Activated CD4-positive, CD25-positive, alpha-beta regulatory T cell treated with anti-CD3 and anti-CD28 coated beads, Interleukin-2, amount 50 U/mL, for 72 hours (primary cell): ENCODE measurements at places on chromosomes 2 and 18.

GRCh38 chr18:48863432-48864065 lies 87.2 kb downstream of the SMAD7 start:
- no peak for DNase-seq

DNA sequence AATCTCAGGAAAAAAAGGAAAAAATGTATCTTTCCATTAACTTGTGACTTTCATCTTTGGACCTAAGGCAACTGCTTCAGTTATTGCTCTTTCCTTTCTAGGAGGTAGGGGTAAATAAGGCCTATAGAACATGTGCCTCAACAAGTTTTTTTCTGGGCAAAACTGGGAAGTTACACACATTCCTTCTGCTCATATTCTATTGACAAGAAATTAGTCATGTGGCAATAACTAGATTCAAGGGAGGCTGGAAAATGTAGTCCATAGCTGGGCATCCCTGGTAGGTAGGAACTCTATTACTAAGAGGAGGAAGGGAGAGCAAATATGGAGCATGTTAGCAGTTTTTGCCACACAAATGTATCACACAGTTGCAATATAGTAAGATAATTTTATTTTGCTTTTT lies 37.7 kb upstream of the NEMP2 start:
- DNase-seq: no peak

- no peak for DNase-seq
Measured at GRCh38 chr2:37887286-37887685, 37.8 kb upstream of the RMDN2 start.

DNA sequence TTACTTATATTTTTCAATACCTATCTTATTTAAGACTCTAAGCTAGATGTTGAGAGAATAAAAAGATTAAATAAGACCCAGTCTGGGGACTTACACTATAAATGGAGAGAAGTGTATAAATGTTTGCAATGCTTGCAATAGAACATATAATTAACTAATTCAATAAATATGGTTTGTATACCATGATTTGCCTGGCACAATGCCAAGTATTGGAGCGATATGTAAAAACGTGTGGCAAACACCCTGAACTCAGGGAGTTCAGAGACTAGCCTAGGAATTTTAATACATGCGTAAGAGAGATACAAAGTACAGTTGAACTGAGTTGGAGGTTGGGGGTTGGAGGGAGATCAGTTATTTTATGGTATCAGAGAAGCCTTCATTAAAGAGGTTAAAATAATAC lies 251.8 kb upstream of the DDX18 start:
- no peak for DNase-seq

- no peak for DNase-seq
Measured at GRCh38 chr2:172050479-172051125, 34.7 kb upstream of the DLX1 start.

DNA sequence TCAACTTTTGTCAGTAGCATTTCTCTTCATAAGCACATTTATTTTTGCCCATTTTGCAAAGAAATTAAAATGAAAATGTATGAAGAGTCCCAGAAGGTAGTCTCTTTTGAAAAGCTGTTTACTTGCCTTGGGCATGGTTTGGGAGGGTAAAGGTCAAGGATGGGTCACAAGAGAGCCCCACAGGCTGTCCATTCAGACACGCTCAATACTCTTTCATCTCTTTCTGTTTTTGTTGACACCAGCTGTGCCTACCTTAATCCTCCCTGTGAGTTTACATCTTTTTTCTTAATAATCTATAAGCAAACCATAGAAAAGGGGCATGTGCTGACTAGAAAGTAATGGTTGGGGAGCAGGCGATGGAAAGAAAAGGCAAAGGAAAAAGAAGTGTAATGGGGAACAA lies 49.6 kb upstream of the KLF7 start:
- DNase-seq: no peak

DNA sequence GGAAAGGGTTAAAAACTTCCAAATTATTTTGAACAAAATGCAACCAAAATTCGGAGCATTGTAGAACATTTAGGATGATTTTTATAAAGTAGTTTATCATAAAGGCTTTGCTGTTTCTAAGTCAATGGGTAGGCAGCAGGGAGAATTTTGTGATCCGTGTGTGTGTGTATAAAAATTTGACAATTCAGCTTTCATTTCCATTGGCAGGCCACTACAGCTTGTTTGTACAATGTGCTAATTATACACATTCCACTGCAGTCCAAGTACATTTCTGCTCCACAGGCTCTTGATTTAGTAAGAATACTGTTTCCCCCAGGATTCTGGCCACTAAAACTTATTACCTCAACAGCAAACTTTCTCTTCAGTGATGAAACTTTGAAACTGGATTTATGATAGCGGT lies 71.8 kb upstream of the LTBP1 start:
- DNase-seq: no peak

GRCh38 chr18:50272568-50272967 lies 6.3 kb upstream of the CFAP53 start:
- DNase-seq: no peak

DNA sequence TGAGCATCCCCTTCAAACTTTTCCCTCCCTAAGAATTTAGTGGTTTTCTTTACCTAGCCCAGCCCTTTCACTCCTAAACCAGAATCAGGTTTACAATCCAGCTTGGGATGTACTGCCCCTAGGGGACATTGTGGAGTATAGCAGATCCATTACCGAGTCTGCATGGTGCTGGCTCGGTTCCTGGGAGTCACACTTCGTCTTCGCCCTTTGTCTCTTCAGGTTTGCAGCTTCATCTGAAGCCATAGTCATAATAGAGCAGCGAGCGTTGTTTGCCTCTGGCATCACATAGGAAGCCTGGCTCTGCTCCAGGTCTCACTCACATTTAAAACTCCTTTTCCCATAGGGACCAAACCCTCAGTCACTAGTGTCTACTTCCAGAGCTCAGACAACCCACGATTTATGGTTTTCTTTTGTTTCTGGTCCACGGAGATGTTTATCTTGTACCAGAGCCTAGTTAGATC lies 16.8 kb upstream of the LYPD6 start:
- no peak for DNase-seq

GRCh38 chr18:31511098-31511497 lies 13.1 kb downstream of the DSG2 start:
- no peak for DNase-seq

- no peak for DNase-seq
Measured at GRCh38 chr2:162636206-162636728, 202.3 kb downstream of the KCNH7 start.

DNA sequence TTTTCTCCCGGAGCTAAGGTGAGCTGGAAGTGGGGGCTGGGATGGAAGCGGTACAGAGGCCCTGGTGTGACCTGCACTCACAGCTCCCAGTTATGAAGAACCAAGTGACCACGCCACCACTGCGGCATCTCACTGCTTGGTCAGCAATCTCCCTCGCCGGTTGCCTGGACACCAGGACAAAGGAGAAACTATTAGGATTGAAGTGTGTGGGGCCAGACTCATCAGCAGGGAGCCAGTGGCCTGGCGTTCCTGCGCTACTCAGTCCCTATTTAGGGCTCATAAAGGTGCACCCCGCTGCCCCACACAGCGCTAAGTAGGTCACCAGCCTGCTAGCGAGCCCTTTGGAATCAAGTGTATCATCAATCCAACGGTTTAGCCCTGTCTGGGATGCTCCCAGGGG lies 82.9 kb downstream of the ZCCHC2 start:
- no peak for DNase-seq

DNA sequence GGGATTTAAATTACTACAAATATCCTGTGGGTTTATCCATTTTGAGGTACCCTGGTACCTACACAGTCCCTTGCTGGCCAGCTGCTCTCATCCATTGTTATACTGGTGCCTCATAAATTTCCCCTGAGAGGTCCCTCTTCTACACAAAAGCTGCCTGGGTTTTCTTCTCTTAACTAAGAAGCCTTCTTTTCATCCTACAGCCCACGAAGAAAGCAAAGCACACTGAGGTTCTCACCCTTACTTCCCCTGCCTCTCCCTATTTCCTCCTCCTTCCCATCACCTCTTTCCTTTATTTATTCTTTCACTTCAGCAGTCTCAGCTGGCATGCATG lies 154.9 kb downstream of the CSRNP3 start:
- no peak for DNase-seq

- DNase-seq: no peak
Measured at GRCh38 chr2:28228434-28228995, 164.1 kb upstream of the FOSL2 start.

GRCh38 chr2:37268111-37268510 lies 36.7 kb downstream of the NDUFAF7 start:
- DNase-seq: no peak

DNA sequence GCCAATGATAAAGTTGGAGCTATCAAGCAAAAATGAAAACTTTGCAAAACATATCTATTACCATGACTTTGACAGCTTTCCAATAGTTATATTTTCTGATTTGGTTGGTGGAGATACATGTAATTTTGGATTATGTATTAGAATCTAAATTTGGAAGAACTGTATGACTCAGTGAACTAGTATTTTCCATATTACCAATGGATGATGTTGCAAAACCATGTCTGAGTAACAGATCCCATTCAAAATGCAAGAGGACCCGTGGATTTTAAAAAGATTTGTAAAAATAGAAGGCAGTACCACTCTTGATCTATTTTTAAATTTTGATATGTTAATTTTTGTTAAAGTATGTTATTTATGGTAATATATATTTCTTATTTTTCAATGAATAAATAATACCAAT lies 83.0 kb downstream of the TAF4B start:
- DNase-seq: no peak

DNA sequence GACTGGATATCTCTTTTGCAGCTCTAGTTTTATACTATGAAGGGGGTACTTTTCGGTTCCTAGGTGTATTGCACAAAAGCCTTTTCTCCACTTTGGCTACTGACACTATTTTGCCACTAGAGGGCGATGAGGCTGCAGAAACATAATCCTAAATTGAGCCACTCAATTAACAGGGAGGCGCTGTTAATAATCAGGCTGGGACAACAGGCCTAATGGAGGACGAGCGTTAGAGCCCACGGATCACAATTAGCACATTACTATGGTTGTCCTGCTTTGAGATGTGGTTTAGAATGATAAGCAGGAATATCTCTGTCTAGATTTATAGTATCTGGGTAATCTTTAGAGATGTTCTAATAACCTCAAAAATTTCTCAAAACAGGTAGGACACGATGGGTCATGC lies 62.2 kb upstream of the PMAIP1 start:
- DNase-seq: peak; percentile 41

DNA sequence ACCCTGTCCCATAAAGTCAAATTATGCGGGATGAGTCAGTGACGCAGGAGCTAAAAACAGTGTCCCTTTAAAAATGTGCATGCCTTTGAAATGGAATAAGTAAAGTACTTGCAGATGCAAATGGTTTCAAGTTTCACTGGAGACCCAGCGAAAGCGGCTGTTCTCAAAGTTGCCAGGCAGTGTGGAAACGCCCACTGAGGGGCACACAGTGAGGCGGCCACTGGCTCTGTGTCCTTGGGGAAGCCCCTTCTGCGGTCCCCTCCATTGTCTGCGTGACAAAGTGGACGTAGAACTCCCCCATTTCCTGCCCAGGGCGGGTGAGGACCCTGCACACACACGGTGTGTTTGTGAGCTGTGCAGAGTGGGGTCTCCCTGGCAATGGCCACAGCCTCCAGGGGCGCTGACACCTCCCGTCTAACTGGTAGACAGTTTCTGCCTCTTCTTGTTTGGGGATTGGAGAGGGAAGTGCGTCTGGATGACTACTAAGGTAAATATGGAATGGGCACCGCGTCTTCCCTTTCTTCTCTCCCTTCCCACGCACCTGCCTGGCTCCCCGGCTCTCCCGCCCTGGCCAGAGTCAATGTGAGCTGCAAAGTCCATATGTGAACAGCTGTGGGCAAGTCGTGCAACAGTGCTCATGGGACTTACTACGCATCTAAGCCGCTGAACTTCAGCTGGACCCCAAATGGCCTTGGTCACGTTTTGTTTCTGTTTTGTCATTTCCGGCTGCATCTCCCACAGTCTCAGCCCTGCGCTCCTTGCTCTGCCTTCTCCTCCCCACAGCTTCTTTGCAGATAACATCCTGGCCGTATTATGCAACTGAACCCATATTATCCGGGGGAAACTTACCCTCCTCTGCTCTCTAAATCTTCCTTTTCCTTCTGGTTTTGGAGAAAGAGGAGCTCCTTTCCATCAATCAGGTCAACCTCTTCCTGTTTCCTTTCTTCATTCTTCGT lies 33.7 kb upstream of the ZNF516 start:
- DNase-seq: no peak

GRCh38 chr2:232714969-232715368 lies 17.8 kb downstream of the GIGYF2 start:
- DNase-seq: no peak

GRCh38 chr2:105798595-105798994 lies 53.9 kb downstream of the NCK2 start:
- DNase-seq: no peak

- DNase-seq: no peak
Measured at GRCh38 chr18:6444466-6445228, 29.9 kb upstream of the L3MBTL4 start.

DNA sequence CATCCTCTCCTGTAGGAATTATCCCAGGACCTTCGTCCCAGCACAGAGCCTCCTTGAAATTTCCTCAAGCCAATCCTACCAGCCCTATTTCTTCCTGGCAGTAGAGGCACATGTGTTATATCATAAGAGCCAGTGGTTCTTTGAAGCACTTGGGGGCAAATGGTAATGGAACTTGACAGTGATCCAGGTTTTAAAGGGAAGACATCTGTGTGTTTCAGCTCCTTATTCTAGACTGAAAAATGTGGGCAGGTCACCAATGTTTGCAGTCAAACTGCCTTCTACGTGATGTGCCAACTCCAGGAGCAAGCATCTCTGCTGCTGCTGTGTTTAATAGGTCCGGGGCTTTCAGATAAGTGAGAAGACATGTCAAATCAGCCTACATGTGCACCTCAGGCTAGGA lies 157.1 kb downstream of the GALNT14 start:
- DNase-seq: no peak

GRCh38 chr2:4135765-4136164 lies 432.4 kb downstream of the DCDC2C start:
- no peak for DNase-seq

- DNase-seq: no peak
Measured at GRCh38 chr2:9235147-9236044, 28.8 kb downstream of the ASAP2 start.

DNA sequence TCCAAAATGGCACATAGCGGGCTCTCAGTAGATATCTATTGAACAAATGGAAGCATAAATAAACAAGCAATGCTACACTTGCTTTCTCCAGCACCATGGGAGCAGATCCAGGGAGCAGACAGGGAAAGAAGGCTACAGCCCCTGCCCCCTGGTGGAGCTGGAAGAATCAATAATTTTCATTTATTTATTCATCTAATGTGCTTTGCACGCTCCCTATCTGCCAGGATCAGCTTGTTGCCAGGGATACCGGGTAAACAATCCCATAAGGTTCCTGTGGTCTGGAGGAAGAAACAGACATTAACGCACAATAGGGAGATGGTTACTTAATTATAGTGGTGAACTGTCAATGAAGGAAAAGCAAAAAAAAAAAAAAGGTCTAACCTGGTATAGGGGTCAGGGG lies 40.1 kb upstream of the CLASP1 start:
- no peak for DNase-seq

- no peak for DNase-seq
Measured at GRCh38 chr2:151947813-151948165, 119.6 kb upstream of the ARL5A start.

- DNase-seq: no peak
Measured at GRCh38 chr2:239983004-239983778, 42.0 kb downstream of the NDUFA10 start.

- no peak for DNase-seq
Measured at GRCh38 chr2:122079844-122080243, 324.4 kb downstream of the TSN start.

- no peak for DNase-seq
Measured at GRCh38 chr2:68993660-68994059, 19.2 kb downstream of the GKN1 start.

GRCh38 chr2:100606726-100607343 lies 44.0 kb downstream of the PDCL3 start:
- no peak for DNase-seq

- DNase-seq: no peak
Measured at GRCh38 chr2:11370377-11371091, 26.1 kb upstream of the ROCK2 start.
